ENCODE measurements at places on chromosomes 16 and 17.

- no peak for DNase-seq
Observed at GRCh38 chr17:64460955-64461354, 12.0 kb downstream of the MILR1 start.

GRCh38 chr16:70151941-70152509 is 21.6 kb upstream of the CLEC18C start:
- no peak for DNase-seq

DNA sequence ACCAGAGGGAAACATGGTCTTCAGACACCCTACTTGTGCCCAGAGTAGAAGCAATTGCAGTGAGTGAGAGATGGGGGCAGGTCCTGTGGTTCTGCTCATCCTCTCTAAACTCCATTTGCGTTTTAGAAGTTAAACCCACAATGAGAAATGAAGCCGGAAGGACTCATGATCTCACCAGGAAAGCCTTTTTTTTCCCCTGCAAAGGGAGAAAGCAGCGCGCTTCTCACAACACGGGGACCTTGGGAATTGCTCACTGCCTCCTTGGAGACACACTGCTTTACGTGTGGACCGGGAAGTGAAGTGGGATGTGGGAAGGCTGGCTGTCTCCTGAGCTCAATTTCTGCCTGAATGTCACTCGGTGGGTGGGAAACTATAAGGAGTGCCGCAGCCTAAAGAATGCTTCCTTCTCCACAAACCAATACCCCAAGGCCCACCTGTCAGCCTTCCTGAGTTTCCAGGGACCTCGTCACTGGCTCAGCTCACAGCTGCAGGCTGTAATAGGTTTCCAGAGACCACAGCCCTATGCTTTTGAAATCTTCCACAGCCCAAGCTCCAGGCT is 365.4 kb downstream of the XYLT1 start:
- DNase-seq = no peak

DNA sequence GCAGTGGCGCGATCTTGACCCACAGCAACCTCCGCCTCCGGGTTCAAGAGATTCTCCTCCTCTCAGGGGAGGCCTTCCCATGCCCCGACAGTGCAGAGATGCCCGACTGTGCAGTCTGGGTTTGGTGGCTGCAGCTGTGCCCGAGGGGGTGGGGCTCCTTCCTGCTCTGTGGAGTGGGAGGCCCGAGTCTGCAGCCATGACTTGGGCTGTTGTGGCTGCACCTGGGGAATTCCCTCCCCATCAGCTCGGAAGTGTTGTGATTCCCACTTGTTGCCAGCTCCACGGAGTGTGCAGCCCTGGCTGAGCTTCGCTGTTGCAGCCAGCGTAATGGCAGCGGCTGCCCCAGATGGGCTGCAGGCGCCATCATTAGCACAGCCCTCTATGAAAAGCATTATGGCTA is 66.4 kb upstream of the SMIM36 start:
- no peak for DNase-seq

DNA sequence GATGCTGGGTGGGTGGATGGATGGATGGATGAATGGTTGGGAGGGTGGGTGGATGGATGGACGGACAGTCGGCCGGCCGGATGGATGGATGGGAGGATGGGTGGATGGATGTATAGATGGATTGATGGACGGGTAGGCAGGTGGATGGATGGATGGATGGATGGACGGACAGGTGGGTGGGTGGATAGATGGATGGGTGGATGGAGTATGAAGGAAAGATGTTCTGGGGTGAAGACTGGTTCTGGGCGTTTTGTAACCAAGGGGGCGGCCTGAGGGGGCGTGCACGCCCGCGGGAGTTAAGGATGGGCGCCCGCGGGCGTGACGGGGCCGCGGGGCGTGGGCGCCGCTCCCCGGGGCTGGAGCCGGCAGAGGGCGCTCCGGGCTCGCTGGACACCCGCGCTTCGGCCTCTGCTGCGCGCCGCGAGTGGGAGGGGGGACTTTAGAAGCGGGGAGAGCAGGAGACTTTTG is at the start of gene NECAB2:
TSS of gene NECAB2 (plus strand) at position 407 of the 468 bp plus-strand sequence. CDS start 405 bp downstream, outside the sequence.
- no peak for DNase-seq

DNA sequence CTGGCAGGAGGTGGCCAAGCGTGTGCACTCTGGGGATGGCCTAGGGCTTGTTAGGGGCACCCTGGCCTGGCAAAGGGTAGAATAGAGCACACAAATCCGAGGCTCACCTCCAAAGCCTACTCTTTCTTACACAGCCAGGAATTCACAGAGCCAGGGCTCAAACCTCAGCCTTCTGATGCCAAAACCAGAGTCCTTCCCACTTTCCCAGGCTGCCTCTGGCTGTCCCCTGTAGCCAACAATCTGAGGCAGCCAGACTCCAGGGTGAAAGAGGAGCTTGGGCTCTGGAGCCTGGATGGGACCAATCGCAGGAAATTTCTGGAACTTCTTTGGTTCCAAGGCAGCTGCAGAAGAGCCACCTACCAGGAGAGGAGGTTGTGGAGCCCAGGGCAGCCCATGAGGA is 127.9 kb downstream of the COPRS start:
- DNase-seq = no peak

DNA sequence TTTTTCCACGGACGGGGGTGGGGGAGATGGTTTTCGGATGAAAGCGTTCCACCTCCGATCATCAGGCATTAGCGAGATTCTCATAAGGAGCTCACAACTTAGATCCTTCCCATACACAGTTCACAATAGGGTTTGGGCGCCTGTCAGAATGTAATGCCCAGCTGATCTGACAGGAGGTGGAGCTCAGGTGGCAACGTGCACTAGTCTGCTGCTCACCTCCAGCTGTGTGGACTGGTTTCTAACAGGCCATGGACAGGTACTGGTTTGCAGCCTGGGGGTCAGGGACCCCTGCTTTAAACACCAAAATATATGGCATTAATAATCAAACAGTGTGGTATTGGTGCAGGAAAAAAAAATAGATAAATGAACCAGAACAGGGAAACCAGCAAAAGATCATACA is 157.5 kb upstream of the NLRP1 start:
- DNase-seq = no peak

DNA sequence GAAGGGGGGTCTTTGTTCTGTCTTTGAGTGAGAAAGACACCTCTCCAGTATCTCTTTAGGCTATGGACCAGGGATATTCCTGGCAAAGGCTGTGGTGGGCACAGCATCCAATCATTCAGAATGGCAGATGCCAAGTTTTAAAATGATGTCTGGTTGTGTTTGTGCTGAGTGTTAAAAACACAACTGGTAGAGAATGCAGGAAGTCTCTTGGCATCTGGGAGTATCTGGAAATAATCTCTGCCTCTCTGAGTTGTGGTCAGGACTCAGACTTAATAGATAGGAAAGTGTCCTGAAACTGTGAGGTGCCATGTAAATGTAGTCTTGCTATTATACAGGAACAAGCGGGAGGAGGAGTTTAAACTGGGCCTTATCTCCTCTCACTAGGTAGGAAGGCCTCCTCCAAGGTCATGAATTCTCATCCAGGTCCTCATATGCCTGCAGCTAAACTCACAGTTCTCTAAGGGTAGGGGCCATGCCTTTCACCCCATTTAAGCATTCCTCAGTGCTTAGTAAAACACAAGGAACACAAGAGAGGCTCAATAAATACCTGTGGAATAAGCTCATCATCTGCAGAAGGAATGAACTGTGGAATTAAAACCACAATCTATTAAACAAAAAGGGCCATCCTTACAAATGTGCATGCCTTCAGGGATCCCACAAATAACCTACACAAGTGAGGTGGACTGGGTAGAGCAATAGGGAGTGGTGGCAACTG is 317.6 kb downstream of the CBLN1 start:
- no peak for DNase-seq

- DNase-seq = no peak
Observed at GRCh38 chr16:27381974-27382855, 19.8 kb upstream of the IL21R start.

DNA sequence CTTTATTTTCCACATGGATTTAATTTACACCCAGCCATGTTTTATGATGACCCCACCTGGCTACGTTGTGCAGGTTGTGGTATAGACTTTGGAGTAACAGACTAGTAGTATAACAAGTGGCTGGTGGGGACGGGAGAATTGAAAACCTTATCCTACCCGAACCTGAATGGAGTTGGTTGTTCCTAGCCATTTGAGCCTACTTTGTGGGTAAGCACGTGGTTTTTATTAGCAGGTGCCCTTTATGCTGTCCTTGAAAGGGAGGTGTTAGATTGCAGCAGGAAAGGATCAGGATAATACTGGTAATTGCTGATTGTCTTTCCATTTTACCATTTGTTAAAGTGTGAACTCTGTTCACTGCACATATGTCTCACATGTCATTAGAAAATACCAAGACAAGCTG is 31.9 kb upstream of the PHAF1 start:
- no peak for DNase-seq

DNA sequence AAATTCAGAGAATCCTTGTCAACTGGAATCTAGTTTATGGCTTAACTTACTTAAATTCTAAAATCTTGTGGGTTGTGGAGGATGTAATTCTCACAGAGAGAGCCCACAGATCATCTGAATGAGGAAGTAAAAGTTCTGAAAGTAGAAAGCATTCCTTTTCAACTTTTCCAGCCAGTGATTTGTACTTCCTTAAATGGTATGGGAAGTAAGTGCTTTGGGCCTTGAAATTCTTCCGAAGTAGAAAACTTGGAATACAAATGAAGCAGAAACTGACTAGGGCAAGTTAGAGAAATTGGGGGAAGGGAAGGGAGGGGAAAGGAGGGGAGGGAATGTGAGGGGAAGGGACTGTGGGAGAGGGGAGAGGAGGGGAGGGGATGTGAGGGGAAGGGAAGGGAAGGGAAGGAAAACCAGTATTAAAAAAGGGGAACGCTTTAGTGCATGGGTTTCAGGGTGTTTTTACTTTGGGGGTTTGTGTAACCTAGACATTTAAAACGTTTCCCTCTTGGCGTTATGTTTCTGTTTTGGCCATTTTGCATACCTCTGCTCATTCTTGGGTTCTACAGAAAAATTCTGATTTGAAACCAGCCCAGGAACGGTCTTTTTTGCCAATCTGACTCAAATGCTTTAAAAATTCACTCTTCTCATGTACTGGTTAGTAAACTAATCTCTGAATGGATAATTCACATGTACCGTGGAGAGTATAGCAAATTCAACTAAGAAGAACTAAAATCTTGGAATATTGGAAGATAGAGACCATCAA is 15.5 kb upstream of the SNTB2 start:
- no peak for DNase-seq

DNA sequence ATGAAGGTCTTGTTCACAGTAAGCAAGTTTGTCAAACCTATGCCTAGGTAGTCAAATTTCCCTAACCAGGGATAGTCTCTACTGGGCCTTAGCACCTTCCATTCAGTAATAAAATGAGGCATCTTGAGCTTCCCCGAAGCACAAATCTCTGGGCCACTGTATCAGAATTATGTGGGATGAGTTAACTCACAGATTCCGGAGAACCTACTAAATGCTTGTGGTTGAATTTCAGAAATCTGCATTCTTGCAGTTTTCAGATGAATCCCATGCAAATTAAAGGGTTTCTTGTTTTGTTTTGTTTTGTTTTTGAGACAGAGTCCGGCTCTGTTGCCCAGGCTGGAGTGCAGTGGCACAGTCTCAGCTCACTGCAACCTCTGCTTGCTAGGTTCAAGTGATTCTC is 478.8 kb upstream of the HSBP1 start:
- no peak for DNase-seq

- DNase-seq = no peak
Observed at GRCh38 chr17:33522623-33523022, 229.5 kb upstream of the ASIC2 start.

DNA sequence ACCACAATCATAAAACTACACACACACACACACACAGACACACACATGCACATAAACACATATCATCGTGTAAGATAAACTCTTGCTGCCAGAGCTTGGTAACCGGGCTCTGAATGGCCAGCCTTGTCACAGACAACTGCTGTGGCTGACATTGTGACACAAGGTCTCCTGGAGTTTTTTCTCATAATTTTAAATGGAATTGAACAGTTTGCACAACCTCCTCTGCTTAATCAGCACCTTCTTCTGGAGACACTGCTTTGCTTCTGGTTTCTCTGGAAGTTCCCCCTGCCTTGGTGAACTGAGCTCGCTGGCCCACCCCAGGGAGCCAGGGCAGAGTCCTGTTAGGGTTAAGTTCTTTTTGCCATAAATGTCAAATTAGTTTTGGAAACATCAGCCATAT is 115.4 kb downstream of the UTP18 start:
- DNase-seq = no peak

DNA sequence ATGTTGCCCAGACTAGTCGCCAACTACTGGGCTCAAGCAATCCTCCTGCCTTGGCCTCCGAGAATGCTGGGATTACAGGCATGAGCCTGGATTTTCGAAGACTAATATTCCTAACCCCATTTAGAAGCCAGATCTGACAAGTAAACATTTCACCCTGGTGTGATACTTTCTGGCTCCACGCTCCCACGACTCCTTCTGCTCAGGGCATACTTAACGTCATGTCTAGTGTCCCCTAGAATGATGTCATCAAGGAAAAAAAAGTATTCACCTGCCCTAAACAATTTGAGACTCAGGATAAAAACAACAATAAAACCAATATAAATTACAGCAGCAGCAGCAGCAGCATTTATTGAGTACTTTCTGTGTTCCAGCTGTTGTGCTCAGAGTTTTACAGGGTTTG is 13.2 kb downstream of the ITGB3 start:
- no peak for DNase-seq

- DNase-seq = no peak
Observed at GRCh38 chr16:50808929-50809538, 67.1 kb downstream of the CYLD start.

DNA sequence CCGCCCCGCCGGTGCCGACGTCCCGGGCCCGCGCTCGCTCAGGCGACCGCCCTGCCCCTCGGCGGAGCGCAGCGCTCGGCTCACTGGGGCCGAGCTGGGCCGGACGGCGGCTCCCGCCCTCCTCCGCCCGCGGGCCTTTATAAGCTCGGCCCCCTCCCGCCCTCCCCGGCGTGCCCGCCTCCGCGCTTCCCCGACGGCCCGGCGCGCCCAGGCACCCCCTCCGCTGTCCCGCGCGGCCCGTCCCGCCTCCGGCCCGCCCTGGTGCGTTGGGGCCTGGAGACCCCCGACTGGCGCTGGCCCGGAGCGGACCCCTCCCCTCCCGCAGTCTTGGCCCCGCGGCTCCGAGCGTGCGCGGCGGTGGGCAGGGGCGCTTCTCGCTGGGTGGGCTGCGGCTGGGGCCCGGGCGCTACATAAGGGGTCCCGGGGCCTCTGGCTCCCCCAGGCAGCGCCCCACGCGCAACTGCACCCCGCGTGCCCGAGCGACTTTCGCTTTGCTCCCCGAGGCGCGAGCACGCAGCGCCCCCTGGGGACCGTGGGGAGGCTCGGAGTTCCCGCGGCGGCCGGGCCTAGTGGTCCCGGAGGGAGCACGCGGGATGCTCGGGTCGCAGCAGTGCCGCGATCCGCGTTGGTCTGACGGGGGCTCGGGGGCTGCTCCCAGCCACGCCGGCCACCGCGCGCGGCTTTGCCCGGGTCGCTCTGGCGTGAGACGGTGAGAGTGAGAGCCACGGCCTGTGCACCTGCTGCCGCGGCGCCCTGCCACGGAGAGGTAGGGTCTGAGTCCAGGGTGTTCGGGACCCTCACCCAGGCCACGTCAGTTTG is at the start of gene PIEZO1:
TSS of gene PIEZO1 (minus strand) at position 115 of the 819 bp plus-strand sequence. CDS start 256 bp downstream, outside the sequence.
- no peak for DNase-seq

GRCh38 chr17:12691173-12691572 is 25.5 kb downstream of the MYOCD start:
- DNase-seq = no peak

- DNase-seq = no peak
Observed at GRCh38 chr16:69618307-69618706, 52.5 kb downstream of the NFAT5 start.
